ENCODE measurements at places on chromosomes 5 and 9.

GRCh38 chr9:128051932-128052709, 15.0 kb downstream of the NAIF1 start:
- DNase-seq, result no peak

GRCh38 chr9:87445646-87446045, 52.0 kb upstream of the DAPK1 start:
- peak; percentile 45 for DNase-seq

GRCh38 chr5:149400304-149400703, 21.2 kb upstream of the IL17B start:
- no peak for DNase-seq

- DNase-seq, result no peak
Observed at GRCh38 chr5:80368661-80369480, 39.0 kb upstream of the ZFYVE16 start.

DNA sequence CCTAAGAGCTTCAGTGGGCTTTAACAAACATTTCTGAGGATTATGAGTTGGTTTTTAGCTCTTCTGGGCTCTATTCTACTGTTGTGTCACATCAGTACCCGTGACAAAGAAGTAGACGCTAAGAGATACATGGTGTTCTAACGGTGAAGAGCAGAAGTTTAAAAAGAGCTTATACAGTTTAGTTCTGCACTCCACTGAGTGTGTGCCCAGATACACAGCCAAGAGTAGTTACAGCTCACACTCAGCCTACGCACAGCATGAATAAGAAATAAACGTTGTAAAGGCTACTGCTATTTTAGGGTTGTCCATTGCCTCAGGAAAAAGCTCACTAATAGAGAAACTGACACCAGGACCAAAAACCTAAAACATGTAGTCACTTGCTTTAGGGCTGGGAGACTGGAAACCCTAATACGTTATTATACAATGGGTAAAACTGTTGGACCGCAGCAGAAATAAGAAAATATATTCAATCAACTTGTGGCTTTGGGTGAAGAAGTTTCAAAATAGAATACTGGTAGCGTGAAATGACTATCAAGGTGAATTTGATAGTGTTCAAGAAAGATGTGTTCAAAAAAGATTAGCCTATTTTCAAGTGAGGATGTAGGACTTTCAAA, 34.7 kb downstream of the PSIP1 start:
- no peak for DNase-seq

DNA sequence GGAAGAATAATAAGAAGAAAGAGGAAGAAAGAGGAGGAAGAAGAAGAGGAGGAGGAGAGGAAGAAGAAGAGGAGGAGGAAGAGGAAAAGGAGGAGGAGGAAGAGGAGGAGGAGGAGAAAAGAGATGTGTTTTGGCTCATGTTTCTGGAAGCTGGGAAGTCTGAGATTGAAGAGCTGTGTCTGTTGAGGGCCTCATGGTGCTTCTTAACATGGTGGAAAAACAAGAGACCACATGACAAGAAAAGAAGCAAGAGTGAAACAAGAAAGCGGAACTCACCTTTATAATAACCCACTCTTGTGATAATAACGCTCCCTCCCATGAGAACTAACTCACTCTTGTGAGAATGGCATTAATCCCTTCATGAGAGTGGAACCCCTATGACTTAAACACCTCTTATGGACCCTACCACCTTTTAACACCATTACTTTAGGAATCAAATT, 36.1 kb upstream of the RANBP6 start:
- DNase-seq, result no peak

- DNase-seq, result no peak
Observed at GRCh38 chr5:88663793-88664216, 219.2 kb downstream of the MEF2C start.

DNA sequence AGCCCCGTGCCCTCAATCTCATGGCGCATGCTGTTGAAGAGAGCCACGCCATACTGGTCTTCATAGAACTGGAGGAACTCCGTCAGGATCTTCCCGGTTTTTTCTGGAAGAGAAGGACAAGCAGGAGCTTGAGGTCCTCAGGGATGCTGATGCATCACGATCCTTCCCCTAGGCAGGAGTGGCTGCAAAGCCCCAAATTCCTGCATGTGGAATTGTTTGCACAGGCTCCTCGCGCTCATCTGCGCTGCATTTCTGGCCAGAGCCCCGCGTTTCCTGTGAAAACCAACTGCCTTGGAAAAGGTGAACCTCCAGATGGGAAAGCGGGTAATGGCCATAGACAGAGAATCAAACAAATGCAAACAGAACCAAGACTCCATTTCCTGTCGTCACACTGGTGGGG, 80.4 kb downstream of the LRSAM1 start:
- DNase-seq, result no peak

DNA sequence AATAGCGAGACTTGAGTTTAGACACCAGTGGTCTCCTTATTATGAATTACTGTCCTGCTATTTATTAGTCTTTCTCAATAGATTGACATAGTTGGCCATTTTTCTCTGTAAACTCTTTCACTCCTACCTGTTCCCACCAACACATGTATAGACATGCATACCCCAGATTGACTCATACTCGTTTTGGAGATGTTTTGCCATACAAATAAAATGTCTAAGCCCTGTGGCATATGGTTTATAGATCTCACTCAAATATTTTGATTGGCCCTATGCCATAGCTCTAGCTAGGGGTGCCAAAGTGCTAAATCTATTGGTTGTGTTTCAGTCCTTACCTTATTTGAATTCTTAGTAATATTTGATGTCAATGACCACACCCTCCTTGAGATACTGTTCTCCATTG, 42.3 kb downstream of the CAMK4 start:
- DNase-seq, result no peak

DNA sequence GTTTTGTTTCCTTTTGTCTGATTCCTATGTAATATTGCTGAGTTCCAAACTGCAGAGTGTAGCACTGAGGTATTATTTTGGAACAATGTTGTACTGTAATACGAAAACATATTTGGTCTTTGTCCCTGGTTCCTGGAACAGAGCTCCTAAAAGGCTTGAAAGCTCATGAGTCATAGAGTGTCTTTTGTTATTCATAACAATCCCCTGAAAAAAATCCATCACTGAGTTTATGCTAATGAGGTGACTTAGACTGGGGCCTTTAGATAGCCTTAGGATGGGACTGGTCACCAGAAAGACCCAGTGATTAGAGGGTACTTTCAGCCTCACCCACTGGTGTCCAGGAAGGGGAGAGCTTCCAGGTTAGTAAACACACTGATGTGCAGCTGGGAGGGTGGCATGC, 132.7 kb upstream of the POU5F2 start:
- DNase-seq, result peak; percentile 7

DNA sequence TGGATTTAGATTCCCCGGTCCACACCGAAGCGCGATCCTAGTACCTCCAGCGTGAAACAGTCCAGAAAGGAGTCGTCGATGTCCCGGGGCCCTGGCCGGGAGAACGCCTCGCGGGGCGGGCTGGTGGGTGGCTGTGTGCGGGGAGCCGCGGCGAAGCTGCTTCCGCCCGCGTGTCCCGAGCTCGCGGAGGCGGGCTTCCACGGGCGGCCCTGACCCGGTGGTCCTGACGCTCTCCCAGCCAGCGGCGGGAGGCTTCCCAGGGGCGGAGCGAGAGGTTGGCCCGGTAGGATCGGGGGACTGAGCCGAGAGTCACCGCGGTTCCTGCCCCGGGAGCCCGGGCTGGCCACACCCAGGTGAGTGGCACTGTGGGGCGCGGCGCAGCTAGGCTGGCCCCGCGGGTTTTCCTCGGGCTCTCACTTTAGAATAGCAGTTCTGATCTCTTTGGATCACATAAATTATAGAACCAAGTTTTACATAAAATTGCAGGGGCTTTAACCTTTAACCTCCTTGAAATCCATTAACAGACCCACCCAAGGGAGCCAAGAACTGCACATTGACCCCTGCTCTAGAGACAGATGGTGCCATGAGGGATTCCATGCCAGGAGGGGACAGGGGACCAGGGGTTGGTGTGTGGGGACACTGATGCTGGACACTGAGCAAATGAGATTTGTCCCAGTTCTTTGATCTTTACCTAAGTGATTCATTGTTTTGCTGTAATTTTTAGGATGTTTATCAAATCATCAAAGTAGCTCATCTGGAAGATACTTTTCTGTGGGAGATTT, 29.2 kb upstream of the IL31RA start:
- DNase-seq, result peak; percentile 18

- DNase-seq, result no peak
Observed at GRCh38 chr9:98540476-98540875, 168.3 kb downstream of the GABBR2 start.

GRCh38 chr9:101480386-101480785, 44.8 kb upstream of the ALDOB start:
- DNase-seq, result no peak

GRCh38 chr9:21432672-21433425, 7.4 kb upstream of the IFNA1 start:
- no peak for DNase-seq

GRCh38 chr5:132777209-132778069, at the start of gene SEPTIN8:
SEPTIN8 (minus strand) TSS chr5:132777239; CDS start chr5:132777137, 102 bp downstream.
- peak; percentile 67 for DNase-seq

GRCh38 chr5:31194892-31195555, 1.5 kb downstream of the CDH6 start:
- DNase-seq, result no peak

DNA sequence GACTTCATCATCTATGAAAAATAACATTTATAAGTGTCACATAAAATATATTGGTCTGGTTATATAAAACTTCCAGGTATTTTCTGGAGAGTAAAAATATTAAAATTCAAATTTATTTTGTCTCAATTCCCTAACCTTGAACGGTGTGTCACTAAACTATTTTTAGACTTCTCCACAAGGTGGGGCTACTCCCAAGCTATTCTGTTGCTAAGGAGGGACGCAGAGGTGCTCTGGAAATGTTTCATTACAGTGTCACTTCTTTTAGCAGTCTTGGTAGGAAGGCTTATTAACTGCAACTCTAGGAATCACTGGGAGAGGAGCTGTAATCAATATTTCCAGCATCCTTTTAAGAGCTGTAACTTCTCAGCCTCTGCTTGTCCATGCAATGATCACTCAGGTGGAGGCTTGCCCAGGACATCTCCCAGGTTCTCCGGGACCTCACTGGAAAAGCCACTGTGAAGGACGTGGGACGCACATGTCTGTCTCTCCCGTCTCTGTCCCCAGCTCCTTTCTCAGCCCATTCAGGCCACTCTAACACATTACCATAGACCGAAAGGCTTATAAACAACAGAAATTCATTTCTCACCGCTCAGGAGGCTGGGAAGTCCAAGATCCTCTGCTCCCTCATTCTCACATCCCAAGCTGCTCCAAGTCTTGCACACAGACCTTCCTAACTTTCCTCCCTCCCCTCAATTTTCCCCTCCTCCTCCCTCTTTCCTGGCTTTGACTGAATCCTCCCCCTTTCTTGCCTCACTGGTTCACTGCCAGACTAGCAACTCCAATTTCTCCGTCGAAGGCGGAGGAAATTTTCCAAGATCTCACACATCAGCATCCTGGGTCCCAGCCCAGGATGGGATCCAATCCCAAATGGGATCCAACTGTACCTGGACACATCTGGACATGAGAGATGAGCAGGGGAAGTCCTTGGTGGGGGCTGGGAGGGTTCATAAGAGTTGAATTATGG, 32.7 kb upstream of the DNAH5 start:
- DNase-seq, result no peak

DNA sequence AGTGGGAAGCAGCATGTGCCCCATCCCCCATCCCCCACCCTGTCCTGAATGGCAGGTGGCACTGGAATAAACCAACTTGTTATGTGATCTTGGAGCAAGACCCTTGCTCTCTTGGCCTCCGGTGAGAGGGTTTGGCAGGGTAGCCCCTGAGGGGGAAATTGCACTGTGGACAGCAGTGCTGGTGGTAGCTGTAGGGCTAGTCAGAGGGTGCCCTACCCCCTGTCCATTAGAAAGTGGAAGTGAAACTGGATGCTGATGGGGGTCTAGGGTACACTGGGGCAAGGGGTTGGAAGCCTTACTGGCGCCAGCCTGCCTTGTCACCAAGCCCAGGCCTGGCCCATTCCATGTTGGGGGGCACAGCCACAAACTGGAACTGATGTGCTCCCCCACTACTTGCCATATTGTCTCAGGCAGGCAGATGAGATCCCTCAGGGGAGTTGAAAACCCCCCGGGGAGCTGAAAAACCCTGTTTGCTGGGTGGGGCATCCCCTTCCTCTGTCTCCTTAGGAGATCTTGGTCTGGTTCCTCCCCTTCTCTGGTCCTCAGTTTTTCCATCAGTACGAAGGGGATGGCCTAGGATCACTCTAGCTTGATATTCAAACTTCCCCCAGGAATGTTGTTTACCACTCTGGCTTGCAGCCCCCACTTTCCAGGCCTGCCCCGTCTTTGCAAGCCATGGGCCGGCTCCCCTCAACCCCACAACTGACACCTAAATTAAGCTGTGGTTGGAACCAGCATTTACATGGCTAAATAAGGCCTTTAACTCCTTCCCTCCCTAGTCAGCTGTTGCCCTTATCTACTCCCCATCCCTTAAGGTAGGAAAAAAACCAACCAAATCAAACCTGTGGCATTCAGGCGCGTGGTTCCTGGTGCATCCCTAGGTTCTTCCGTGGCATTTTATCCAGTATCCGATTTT, 14.4 kb upstream of the SYNPO start:
- no peak for DNase-seq

- DNase-seq, result peak; percentile 19
Observed at GRCh38 chr5:132180134-132180745, 47.4 kb downstream of the P4HA2 start.

DNA sequence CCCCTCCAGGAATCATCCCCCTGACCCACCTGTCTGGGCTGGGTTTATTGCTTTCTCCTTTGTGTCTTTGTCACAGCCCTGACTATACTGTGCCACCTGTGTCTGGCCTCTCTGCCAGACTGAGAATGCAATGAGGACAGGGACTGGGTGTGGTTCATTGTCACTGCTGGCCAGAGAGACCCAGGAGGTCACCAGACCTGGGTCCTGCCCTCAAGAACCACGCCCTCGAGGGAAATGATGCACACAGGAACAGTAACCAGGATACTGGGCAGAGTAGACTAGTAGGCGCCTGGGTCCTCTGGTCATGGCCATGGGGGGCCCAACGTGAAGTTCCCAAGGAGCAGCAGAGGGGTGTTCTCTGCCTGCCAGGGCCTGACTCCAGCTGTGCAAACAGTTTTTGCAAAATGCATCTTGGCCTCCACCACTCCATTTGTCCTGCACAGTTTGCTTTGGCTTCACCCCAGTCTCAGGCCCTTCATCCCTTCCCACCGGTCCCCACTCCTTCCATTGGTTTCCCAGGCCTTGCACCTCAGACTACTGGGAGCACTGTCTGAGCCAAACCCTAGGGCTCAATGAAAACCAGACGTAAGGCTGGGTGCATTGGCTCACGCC, 17.8 kb downstream of the RGS3 start:
- no peak for DNase-seq

GRCh38 chr5:176830995-176831423, 20.6 kb downstream of the UNC5A start:
- DNase-seq, result no peak
